Stimulated activated CD4-positive, alpha-beta T cell treated with anti-CD3 and anti-CD28 coated beads, Interleukin-4, amount 100 ng/mL, for 4 hours (primary cell): ENCODE measurements at places on chromosomes 16 and 17.

GRCh38 chr16:26826500-26826899 is 240.2 kb upstream of the C16orf82 start:
- DNase-seq, result no peak

GRCh38 chr17:43020789-43021740 is 1.1 kb downstream of the VAT1 start:
- peak; percentile 35 for DNase-seq

DNA sequence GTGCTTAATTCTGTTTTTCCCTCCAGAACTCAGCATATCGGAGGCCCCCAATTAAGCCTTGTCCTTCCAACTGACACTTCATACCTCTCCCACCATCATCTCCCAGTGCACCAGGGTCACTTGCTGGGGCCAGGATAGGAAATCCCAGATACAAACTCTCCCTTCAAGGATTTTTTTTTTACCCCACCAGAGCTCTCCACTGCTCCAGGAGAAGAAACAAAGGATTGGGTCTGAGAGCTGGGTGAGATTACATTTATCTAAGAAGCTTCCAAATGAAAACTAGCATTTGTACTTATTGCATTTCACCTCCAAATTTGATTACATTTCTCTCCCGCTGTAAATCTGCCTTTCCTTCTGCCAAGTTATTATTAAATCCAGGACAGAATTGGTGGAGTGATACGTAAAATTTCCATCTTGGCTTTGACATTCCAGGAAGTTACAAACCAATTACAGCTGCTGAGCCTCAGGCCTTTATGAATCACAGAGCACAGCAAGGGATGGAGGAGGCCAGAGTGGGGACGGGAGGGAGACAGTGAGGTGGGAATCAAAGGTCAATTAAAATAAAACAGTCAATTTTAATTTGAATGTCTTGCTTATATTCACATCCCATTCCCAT is 123.5 kb downstream of the USP31 start:
- DNase-seq, result no peak

DNA sequence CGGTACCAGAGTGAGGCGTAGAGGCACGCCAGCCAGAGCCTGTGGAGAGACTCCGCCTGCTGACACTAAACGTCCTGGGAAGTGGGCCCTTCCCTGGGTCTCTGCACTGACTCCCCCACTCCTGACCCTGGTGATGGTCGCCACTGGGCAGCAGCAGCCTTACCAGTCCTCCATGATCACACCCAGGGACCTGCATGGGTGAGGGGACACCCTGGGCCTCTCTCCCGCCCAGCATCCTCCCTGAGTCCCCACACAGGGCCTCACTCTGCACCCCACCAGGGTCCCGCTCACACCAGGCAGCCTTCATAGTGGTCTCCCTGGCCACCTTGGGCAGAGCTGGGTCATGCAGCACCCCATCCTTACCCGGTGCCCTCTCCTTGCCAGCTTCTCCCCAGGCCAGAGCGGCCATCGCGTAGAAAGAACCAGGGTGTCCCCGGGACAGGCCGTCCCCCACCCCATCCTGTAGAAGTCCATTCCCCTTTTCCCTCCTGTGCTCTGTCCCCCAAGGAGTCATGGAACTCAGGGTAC is 10.7 kb downstream of the RGS11 start:
- DNase-seq, result no peak

- peak; percentile 46 for DNase-seq
These were observed 65.9 kb upstream of the SDK2 start for GRCh38 chr17:73710095-73710592.

DNA sequence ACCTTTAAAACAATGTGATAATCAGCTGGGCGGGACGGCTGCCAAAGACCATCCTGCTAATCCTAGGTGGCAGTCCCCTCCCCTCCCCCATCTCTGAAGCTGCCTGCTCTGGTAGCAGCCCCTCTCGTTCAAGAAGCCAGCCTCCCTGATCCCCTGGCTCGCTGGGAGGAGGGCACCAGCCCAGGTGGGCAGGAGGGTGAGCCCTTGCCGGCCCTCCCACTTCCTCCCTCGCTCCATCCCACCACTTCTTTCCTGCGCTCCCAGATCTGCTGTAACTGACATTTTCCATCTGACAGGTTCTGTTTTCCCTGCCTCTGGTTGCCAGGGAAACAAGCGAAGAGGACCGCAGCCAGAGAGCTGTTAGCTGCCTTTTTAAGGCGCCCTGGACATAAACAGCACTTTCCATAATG is 155.7 kb upstream of the TNRC6C start:
- no peak for DNase-seq

GRCh38 chr16:21235199-21235585 is 1.7 kb downstream of the ANKS4B start:
- no peak for DNase-seq

GRCh38 chr17:71821511-71821910 is 299.3 kb upstream of the SOX9 start:
- DNase-seq, result no peak

DNA sequence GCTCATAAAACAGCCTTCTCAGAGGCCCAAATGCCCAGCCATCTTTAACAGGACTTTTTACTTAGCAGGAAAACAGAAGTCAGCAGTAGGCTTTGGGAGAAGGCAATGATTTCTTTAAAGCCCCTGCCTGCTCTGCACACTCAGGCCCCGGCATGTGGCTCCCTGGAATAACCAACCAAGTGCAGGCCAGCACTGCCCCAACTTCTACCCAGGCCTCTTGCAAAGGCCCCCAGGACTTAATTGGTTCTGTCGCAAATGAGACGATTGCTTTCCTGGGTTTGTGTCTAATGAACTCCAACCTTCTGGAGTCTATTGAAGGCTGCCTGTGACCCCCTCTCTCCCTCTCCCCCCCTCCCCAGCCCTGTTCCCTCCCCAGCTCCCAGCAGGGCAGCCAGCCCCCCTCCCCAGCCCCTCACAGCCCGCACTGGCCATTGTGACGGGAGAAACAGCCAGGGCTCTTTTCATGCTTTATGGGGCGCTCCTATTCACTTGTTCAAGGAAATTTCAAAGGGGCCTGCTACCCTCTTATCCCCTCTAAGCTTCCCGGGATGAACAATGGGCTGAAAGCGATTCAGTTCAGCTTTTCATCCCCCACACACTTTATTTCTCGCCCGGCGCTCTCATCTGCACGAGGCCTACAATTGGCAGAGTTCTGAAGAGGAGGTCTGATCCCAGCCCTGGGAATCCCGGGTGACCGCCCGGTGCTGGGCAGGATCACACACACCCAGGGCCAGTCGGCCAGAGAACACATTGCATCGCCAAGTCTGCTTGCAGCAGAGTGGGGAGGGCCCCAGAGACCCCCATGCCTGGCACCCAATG is 15.5 kb downstream of the AXIN2 start:
- no peak for DNase-seq
